ENCODE measurements at places on chromosomes 6 and 20. TPM values are rescaled to one million over a fixed set of nuclear protein-coding genes. Genes with fewer than 3 reads are reported as not detected.

Gene KCNB1
- total RNA-seq = 0.36 TPM

DNA sequence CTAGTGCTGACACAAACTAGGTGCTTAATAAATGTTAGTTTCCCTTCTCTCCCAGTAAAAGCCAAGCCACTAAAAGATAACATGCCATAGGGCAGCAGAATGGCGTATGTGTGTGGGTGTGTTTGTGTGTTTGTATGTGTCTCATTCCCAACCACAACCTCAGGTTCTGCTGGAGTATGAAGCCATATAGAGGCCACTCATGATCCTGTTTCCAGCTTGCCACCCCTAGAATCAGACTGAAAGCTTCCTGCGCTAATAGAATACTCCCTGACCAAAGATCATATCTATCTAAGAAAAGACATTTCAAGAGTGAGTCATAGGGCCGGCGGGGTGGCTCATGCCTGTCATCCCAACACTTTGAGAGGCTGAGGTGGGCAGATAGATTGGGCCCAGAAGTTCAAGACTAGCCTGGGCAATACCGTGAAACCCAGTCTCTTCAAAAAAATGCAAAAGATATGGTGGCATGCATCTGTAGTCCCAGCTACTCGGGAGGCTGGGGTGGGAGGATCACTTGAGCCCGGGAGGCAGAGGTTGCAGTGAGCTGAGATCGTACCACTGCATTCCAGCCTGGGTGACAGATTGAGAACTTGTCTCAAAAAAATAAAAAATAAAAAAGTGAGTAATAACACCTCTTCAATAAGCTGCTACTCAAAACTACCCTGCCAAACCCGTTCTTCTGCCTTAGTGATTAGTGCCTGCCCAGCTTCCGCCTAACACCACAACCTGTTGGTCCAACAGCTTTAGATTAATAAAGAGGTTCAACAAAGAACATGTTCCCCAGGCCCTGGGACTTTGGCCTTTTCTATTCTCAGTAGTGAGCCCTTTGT, 11.8 kb upstream of the SNRPC start:
- DNase-seq = no peak

DNA sequence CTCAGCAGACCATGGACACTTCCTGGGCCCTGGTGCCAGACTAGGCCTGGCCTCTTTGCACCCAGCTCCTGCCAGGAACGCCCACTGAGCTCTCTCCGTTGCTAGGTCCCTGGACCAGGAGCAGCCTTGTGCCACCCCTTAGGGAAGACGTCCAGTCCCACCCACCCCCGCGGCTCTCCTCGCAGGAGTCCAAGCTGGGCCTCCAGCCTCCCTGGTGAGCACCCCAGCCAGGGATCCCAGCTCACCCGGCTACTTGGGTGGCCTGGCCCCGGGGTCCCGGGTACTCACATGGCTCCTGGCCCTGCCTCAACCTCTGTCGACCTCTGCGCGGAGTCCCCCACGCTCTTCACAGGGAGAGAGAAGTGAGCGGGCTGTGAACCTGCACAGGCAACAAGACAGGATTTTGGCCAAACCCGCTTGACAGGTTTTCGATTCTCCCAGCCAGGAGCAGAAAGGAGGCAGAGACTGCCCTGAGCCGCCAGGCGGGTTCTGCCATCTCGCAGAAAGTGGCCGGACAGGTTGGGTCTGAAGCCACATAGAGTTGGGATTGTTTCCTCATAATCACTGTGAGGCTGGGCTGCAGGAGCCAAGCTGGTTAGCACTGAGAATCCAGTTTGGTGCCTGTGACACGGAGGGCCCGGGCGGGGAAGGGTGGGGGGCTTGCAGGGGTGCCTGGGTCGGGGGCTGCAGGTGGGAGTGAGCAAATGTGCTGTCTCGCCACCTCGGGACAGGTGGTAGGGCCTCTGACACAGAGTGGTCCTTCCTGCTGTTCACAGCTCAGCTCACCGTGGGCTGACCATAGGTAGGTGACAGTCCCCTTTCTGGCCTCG, at the start of gene RBBP8NL:
Gene RBBP8NL (minus strand): TSS at position 368 of the 830 bp plus-strand sequence. CDS start 7,892 bp downstream, outside the sequence.
- DNase-seq = no peak

Gene PACSIN1
- 0.08 TPM for total RNA-seq

GRCh38 chr20:1466211-1467081, at the start of gene NSFL1C:
Gene NSFL1C (minus strand): TSS chr20:1466849. CDS start chr20:1466824, 25 bp downstream.
- DNase-seq = peak; percentile 99

Gene SLC22A16
- 0.54 TPM for total RNA-seq

GRCh38 chr6:736657-737446, 43.9 kb upstream of the EXOC2 start:
- DNase-seq = no peak

- no peak for DNase-seq
Measured at GRCh38 chr6:163327165-163327880, 87.2 kb upstream of the QKI start.

Gene TGM3
- total RNA-seq = not detected

Gene RAD21L1
- 1.1 TPM for total RNA-seq

- DNase-seq = no peak
Measured at GRCh38 chr6:4780360-4780812, 4.2 kb downstream of the CDYL start.

Gene KCNK5
- total RNA-seq = 9.8 TPM

DNA sequence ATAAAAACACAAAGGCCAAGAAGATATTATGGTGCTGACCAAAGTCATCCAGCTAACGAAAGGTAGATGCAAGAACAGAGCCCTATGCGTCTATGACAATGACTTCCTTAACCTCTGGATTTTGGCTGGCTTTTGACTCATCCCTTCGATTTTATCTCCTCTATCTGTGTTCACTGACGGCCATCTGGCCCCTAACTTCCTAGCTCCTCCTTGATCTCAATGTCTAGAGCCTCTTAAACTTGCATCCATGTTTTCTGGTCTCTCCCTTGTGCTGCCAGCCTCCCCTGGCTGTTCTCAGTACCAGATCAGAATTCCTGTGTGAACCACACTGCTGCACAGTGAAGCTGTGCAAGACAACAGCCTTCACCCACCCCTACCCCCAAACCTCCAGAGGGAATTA, 452.9 kb downstream of the UTRN start:
- no peak for DNase-seq

DNA sequence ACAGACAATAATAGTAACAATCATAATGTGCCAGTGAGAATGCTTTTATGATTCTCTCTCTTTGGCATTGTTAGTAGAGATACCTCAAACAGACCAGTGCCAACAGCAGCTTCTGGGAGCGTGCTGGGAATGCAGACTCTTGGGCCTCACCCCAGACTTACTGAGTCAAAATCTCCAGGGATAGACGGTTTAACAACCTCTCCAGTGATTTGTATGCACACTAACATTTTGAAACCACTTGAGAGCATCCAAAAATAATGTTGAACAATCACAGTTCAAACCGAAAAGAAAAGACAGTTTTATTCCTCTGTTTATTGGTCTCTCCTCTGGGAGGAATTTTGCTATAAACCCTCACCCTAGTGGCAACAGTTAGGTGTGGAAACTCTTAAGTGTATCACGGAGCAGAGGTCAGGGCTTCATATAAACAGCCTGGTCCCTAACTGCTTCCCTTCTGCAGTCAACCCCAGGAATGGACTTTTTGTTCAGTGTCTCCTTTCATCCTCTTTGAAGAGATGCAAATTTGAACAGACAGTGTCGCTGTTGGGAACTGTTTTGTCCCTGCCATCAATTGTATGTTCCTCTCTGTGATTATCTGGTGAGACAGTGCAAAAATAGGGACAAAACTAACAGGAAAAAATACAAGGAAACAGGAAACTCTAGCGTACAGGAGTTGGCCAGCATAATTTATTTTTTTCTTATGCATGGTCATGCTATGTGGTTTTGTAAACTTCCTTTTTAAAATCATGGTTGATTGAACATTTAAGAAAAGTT, 162.4 kb upstream of the BTBD3 start:
- peak; percentile 4 for DNase-seq

- DNase-seq = no peak
Measured at GRCh38 chr6:169848946-169849345, 97.5 kb downstream of the ERMARD start.

Gene SLC12A5
- total RNA-seq = 8.8 TPM

DNA sequence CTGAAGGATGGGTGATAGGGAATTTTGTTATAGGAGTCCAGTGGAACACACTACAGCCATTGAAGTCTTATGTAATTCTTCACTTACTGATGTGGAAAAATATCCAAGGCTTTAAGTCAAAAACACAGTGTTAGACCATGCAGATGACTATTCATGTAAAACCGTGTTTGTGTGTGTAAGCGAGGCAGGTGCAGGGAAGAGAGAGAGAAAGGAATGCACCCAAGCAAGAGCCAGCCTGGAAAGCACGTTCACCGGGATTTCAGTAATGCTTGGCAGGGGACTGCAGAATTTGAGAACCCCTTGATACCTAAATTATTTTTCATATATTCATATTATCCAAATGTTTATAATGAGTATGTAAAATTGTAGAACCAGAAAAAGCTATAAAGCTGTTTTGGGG, 17.9 kb downstream of the RALGAPA2 start:
- no peak for DNase-seq

DNA sequence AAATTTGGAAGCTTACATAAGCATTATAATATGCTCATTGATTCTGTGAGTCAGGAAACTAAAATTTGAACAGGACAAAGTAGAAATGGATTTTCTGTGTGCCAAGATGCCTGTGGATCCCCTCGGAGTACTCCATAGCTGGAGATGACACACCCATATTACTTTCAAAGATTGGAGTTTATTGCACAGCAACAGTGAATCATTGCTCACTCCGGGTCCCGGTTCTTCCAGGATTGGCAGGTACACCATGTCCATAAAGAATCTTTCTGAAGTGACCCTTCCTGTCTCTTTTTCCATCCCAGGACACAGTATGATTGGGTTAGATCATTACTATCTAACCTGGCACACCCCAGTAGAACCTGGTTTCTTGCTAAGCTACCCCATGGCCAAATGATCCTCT, 2.7 kb upstream of the BTN2A2 start:
- DNase-seq = no peak
